ENCODE measurements at places on chromosomes 5 and 9.

DNA sequence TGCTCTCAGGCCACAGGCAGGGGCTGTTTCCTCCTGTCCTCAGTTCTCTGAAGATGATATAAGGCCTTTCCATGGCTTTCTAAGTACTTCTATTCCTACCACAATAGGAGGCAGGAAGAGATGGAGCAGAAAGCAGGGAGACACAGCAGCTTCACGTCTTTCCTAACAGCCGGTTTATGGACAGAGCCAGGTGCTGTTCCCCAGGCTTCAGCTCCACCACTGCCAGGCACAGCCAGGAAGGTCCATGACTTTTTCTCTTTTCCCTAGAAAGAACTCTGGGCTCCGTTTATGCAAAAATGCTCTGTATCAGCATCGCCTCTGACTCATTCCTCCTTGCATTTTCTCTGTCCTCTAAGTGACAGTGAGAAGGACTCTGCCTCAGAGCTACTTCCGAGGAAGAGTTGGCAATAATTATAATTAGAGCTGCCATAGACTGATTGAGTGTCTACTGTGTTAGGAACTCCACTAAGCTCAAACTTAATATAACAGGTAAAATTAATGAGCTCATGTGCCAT lies 478.5 kb downstream of the RASEF start:
- DNase-seq, result no peak

DNA sequence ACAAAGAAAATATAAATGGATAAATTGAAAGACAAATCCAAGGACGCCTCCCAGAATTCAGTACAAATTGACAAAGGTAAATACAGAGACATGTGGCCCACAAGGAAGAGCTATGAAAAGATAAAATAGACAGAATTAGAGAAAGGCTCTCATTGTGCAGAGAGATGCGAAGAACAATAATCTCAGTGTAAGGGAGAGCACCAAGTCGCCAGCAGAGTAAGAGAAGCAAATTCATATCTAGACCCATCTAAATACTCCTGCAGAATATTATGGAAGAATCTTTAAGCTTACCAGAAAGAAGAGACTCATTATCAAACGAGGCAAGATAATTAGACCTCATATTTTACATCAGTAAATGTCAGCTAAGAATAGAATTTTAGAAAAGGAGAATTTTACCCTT lies 101.7 kb upstream of the ITGA1 start:
- no peak for DNase-seq

- DNase-seq, result no peak
Measured at GRCh38 chr5:78495800-78496199, 135.4 kb downstream of the SCAMP1 start.

GRCh38 chr5:103295871-103296270 lies 37.3 kb downstream of the MACIR start:
- DNase-seq, result no peak

GRCh38 chr5:157918811-157919742 lies 60.1 kb upstream of the CLINT1 start:
- no peak for DNase-seq
